MV-4-11 (cell line): ENCODE measurements at places on chromosomes 4 and X.

DNA sequence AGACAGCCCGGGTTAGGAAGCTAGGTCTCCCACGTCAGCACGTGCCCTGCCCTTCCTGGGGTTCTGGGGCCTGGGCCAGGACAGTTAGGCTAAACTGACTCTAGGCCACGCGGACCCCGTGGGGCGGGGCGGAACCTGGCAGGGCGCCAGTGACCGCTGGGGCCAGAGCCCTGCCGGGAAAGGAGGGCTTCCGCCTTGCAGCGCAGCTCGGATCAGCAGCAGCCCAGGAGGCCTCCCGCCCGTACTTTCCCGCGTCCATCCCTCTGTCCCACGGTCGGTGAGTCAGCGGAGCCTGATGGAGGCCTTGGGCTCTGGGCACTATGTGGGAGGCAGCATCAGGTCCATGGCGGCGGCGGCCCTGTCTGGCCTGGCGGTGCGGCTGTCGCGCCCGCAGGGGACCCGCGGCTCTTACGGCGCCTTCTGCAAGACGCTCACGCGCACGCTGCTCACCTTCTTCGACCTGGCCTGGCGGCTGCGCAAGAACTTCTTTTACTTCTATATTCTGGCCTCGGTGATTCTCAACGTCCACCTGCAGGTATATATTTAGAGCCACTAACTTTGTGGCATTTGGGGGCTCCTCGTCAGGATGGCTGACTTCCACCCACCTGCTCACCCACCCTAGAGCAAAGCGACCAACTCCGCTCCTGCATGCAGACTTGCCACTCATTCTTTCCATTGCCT lies at the start of gene SMIM10:
Gene SMIM10, plus strand, starts transcription at position 191 of the 681 bp plus-strand sequence. Its CDS starts 105 bp downstream, at position 296.
- DNase-seq: peak; percentile 51

- no peak for DNase-seq
Measured at GRCh38 chr4:181020456-181020855, 1222.7 kb upstream of the TENM3 start.

GRCh38 chr4:20298986-20299385 lies 47.3 kb downstream of the SLIT2 start:
- no peak for DNase-seq

DNA sequence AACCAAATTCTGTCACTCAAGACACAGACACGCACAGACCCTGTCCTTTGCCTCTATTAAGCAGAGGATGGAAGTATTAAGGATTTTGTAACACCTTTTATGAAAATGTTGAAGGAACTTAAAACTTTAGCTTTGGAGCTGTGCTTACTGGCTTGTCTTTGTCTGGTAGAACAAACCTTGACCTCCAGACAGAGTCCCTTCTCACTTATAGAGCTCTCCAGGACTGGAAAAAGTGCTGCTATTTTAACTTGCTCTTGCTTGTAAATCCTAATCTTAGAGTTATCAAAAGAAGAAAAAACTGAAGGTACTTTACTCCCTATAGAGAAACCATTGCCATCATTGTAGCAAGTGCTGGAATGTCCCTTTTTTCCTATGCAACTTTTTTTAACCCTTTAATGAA lies 215.7 kb downstream of the GC start:
- DNase-seq: no peak

GRCh38 chr4:8741513-8742226 lies 130.0 kb downstream of the HMX1 start:
- no peak for DNase-seq

DNA sequence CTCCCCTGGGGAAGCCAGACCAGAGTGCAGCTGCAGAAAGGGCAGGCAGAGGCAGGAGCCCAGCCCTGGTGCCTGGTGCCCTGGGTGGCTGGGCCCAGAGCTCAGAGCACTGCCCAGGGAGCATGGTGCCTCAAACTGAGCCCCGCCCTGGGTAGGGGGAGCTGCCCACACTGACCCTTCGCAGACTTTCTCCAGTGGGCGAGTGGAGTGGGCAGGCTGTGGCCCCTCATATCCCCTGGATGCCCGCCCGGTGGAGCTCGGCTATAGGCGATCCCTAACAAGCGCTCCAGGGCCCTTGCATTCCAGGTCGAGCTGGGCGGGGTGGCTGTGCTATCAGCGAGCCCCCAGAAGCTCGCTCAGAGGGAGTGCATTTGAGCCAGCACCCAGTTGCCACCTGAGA lies 17.1 kb upstream of the ADRA2C start:
- DNase-seq: no peak

DNA sequence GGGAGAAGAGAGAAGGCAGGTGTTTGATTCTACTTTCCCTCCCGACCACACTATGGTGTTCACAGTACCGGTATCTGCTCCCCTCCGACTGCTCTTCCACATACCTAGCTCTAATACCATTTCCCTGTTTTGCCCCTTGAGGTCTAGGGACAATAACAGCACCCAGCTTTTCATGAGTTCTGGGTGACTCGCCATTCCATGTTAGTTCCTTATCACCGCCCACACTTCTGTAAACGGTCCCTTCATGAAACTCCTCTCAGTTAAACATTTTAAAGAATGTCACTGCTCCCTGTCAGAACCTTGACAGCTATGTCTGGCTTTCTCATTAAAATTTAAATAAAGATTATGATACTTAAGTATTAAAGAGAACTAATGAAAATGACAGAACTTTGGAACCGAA lies 136.7 kb downstream of the ADAMTS3 start:
- no peak for DNase-seq

GRCh38 chr4:38800366-38800765 lies 4.2 kb downstream of the TLR1 start:
- DNase-seq: no peak

- DNase-seq: no peak
Measured at GRCh38 chr4:150033901-150034300, 44.3 kb upstream of the DCLK2 start.

DNA sequence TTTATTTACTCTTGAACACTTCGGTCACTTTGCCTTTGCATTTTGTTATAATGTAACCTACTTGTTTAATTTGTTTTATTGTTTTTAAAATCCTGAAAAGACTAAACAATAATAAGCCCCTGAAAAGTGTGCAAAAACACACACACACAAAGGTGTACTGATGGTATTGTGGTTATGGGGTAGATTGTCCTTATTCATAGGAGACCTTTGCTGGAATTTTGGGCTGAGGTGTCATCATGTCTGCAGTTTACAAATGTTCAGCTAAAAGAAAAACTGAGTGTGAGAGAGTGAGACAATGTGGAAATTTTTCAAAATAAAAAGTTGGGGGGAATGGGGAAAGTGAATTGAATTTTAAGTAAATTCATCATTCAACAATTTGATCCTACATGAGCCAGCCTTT lies 174.9 kb downstream of the QDPR start:
- DNase-seq: no peak

DNA sequence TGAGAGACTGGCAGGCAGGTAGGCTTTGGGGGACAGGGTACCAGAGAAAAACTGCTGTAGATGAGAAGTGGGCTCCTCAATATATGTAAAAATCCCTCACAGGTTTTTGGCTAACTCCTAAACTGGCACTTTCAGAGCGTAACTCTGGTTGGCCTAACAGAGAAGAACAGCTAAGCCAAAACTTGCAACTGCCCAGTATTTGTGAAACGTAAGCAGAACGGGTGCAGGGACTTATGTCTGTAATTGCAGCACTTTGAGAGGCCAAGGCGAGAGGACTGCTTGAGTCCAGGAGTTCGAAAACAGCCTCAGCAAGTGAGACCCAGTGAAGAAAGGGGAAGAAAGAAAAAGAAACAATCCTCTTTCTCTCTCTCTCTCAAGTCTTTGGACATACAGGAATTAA lies 25.0 kb downstream of the EIF4E start:
- DNase-seq: peak; percentile 31

GRCh38 chr4:22246847-22247246 lies 269.0 kb downstream of the ADGRA3 start:
- no peak for DNase-seq
